ENCODE measurements at places on chromosomes 3 and 15. TPM values are rescaled to one million over a fixed set of nuclear protein-coding genes. Genes with fewer than 3 reads are reported as not detected.

The CDHR4 gene
- not detected for total RNA-seq

The ACTC1 gene
- total RNA-seq = 136 TPM

The GALNT15 gene
- 12.4 TPM for total RNA-seq

The CD96 gene
- total RNA-seq = 1.3 TPM

The THBS1 gene
- 177 TPM for total RNA-seq

The ULK3 gene
- total RNA-seq = 72.3 TPM

The REC114 gene
- total RNA-seq = not detected

The MAP6D1 gene
- 2.9 TPM for total RNA-seq

The UBE2Q2 gene
- total RNA-seq = 53.4 TPM

The AP3B2 gene
- total RNA-seq = 30.6 TPM

The SLC51A gene
- 0.77 TPM for total RNA-seq

The TNFAIP8L3 gene
- 1.4 TPM for total RNA-seq

The SSUH2 gene
- total RNA-seq = 0.77 TPM

The C15orf62 gene
- total RNA-seq = 1.1 TPM

The IRAK2 gene
- total RNA-seq = 4.5 TPM

The KLF15 gene
- 7.7 TPM for total RNA-seq

The CMTM6 gene
- total RNA-seq = 94.5 TPM

The MAGI1 gene
- total RNA-seq = 110 TPM

The CPB1 gene
- 6.6 TPM for total RNA-seq

The GOLGA8M gene
- total RNA-seq = 1.9 TPM

The SLC6A20 gene
- total RNA-seq = 6.2 TPM

The SIDT1 gene
- total RNA-seq = 4.8 TPM

The SPTBN5 gene
- total RNA-seq = 7.1 TPM

The SLC28A2 gene
- not detected for total RNA-seq

The SIAH2 gene
- total RNA-seq = 23.7 TPM

The ZBTB38 gene
- total RNA-seq = 136 TPM

The TRIM59 gene
- 25.6 TPM for total RNA-seq

The VEPH1 gene
- 10.5 TPM for total RNA-seq

Measured in camera-type eye (tissue), 1 donor.